ENCODE measurements at places on chromosomes 4 and X. TPM values are rescaled to one million over a fixed set of nuclear protein-coding genes. Genes with fewer than 3 reads are reported as not detected.

DNA sequence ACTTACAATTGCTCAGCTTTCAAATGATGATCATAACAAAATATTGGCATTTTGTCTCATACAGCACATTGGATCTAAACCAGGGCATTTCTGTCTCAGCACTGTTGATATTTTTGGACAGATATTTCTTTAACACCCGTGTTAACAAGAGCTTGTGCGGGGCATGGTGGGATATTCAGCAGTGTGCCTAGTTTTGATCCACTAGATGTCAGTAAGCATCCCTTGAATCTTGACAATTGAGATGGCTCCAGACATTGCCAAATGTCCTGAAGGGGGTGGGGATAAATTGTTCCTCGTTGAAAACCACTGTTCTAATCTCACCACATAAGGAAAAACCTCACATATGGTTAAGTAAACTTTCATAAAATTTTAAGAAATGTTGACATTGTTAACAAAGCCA, 806.3 kb downstream of the STIM2 start:
- no peak for DNase-seq

DNA sequence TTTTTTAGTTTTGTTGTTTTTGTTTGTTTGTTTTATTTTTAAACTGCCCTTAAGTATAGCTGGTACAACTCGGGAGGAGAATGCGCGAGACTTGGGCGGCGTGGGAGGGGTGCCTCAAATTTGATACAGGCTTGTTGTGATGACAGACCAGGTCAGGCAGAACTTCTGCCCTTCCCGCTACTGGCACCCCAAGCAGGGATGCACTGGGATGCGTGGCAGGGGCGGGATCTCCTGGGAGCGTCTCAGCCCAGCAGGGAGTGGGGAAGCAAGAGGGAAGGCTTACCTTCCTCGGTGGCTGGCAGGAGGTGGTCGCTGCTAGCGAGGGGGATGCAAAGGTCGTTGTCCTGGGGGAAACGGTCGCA, 851 bp downstream of the SFRP2 start:
- no peak for DNase-seq

ATG4A gene
- 18.0 TPM for total RNA-seq

EVC gene
- total RNA-seq, result 5.3 TPM

DNA sequence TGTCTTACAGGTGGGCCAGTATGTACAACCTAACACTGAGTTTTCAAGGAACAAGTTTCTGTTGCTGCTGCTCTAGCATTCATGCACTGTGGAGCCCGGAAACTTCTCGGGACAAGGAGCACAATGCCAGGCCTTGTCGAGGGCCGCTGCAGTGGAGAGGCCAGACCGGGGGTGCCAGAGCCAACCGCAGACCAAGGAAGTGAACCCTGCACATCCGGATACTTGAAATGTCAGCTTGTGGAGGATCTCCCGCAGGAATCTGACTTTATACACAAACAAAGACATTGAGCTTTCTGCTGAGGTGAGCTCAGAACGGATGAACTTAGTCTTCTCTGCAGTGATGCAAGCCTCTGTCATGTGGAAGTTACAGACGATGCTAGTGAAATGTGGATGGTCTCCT, 99.5 kb downstream of the ZNF827 start:
- no peak for DNase-seq

DNA sequence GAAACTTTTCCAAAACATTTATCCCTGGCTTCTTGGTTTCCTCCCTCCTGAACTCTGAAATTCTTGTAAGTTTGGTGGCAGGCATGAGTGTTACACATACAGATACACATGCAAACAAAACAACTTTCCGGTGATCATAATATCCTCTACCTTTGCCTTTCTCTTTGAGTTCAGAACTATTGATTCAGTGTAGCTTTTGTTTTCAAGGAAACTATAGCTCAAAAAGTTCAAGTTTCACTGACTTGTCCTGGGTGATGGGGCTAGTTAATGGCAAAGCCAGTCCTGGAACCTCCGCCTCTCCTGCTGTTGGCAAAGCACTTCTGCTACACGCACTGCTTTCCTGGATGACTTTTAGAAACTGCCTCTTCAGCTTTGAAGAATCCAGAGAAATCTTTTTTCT, 177.3 kb upstream of the FAT1 start:
- DNase-seq, result no peak
